ENCODE measurements at places on chromosomes 3 and 15.
A peak's percentile ranks its signal among the peaks of the same experiment; 100 is the strongest.

DNA sequence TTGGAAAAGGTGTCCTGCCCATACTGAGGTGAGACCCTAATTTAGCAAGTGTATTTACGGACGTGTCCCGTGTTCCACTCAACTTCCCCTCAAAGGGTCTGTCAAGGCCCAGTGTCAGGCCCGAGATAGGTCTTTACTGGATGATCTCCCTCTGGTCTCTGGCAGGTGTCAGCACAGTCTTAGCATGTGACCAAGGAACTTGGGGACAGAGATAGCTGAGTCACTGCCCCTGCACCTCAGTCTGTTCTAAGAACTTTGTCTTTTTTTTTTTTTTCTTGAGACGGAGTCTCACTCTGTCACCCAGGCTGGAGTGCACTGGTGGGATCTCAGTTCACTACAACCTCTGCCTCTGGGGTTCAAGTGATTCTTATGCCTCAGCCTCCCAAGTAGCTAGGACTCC is 32.1 kb upstream of the ALPK3 start:
- no peak for DNase-seq

- DNase-seq = no peak
These were observed 3.6 kb downstream of the OXSR1 start for GRCh38 chr3:38169027-38169317.

DNA sequence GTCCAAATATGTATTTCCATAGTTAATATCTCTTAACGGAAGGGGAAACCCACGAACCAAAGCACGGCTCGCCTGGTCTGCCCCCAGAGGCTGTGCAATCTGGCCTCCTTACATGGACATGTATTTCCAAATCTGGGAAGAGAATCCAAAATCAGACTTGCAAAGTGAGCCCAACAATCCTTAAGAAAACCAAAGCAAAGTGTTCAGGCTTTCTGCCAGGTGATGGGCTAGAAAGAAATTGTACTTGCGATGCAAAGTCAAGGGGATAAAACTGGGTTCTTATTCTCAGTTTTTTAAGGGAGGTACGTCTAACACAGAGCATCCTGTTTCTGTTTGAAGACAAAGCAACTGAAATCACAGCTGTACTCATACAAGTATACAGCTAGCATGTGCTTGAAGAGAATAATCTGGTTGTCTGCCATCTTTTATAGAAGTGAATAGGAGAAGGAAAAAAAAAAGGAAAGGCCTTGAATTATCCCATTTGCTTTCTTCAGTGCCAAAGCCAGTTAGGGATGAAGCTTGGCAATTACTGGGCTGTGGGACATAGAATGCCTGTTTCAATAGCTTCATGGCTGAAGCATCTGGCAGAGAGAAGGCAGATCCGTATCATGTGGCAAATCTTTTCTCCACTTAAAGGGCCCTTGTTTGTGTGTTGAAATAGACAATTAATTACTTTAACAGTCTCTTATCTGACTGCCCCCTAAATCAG is 48.4 kb downstream of the LRIG1 start:
- DNase-seq = no peak

DNA sequence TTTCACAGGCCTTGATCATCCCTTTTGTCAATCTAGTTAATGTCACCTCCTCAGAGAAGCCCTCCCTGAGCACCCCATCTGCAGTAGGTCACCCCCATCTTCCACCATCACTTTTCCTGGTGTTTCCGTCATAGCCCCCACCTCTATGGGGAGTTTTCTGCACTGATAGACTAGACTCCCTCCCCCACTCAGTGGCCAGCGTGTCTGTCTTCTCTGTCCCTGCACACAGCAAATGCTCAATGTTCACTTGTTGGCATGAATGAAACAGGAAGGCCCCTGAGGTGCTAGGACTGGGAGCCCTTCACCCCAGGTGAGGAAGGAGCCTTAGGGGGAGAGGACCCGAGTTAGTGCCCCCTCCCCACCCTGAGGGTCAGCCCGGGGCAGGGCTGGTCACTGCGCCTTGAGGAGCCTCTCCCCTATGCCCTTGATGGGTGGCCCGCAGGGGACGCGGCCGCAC is 15.8 kb upstream of the FANCD2 start:
- DNase-seq = peak; percentile 25

GRCh38 chr3:73839032-73839431 is 214.3 kb upstream of the PDZRN3 start:
- no peak for DNase-seq

DNA sequence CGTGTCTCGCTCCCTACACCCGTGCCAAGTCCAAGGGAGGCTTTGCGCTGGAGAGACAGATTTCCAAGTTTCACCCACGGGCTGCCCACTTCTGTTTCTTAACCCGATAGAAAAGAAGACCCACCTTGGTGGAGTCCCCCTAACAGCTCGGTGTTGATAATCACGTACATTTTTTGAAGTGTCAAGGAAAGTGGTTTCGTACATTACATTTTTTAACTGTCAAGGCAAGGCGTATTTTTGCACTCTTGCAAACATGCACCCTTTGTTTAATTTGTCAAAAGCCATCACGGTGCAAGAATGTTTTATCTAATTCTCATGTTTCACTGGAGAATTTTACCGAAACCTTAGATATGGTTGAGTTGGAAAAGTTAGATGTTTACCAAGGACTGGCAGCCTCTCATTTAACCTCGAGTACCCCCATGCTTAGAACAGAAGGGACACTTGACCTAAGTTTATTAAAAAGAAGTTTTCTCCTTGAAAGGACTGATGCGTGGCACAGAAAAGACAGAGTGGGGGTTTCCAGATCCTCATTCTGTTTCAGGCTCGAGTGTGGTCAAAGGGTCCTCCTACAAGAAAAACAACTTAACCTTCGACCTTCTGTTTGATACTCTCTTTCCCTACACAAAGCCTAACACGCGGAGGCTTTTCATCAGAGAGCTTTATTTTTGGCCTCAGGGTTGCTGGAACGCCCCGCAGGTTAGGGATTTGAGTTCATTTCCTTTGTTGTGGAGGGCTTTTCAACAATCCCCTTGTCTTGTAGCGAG is 882 bp downstream of the GXYLT2 start:
- DNase-seq = no peak

DNA sequence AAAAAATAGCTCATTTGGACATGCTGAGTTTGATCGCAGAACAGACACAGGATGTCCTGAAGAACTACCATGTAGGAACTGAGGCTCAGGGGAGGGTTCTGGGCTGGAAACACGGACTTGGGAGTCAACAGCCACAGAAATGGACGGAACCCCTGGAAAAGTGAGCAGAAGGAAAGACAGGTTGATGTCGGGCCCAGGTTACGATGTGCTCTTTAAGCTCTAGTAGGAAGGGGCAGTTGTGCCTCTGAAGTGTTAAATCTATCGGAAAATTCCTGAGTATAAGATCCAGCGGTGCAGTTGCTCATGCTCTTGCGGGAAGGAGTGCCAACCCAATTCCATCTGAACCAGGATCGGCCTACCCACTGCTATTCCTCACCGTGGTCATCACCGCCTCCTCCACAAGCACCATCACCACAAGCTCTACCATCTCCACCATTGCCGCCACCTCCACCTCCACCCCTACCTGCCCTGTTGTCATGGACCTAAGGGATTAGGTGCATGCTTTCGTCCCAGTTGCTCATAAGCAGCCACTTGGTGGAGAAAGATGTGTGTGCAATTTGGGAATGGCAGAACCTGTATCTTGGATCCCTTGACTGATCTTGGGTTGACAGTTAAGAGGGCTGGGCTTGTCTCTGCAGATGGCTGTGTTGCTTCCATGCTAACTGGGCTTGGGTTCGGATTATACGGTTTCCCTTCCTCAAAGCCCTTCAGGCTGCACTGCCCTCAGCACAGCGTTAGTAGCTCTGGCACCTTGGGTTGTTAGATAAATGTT is 108.5 kb downstream of the ASB7 start:
- no peak for DNase-seq

DNA sequence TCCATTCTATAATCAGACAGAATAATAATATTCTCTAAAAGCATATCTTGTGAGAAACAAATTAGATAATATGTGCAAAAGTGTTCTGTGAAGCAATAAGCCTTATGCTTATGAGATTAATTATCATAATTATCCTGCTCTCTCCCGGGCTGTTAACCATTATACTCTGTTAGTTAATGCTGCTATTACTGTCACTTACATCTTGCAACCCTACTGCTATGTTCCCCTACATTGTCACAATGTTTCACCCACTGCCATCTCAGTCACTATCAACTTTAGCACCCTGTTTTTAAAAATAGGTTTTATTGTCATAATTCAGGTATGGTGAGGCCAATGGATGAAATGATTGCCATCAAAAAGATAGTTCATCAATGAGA is 15.2 kb upstream of the KLHL24 start:
- DNase-seq = no peak

- no peak for DNase-seq
These were observed 7.2 kb downstream of the PLA1A start for GRCh38 chr3:119604878-119605277.

DNA sequence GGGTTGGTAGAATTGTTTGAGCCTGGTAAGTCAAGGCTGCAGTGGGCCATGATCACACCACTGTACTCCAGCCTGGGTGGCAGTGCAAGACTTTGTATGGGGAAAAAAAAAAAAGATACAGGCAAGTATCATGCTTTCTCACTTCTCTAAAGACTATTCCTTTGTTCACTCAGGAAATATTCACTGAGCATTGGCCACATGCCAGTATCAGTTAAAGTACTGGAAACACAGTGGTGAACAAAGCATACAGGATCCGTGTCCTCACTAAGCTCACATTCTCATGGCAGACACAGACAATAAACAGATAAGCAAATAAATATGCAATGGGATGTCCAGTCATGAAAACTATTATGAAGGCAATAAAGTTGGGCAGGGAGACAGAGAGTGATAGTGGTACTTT is 5.1 kb upstream of the MTHFS start:
- DNase-seq = no peak

GRCh38 chr3:157130467-157131251 is 29.3 kb downstream of the CCNL1 start:
- DNase-seq = peak; percentile 77

- no peak for DNase-seq
These were observed 88.7 kb upstream of the MRPL3 start for GRCh38 chr3:131591394-131592014.

DNA sequence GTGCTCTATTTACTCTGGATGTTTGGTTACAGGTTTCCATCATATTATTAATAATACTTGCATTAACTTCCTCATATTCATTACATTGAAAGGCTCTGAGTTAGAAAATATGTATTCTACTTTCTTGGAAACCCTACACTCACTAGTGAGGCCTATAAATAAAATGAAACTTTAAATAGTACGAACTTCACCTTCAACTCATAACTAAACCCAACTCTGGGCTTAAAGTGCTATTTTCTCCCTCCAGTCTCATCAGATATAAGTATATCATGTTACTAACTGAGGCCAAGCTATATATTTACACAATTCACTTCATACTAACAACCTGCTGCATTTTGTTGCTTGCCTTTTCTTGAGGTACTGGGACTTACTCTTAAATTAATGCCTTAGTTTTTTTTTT is 306.7 kb downstream of the TIGIT start:
- DNase-seq = no peak

DNA sequence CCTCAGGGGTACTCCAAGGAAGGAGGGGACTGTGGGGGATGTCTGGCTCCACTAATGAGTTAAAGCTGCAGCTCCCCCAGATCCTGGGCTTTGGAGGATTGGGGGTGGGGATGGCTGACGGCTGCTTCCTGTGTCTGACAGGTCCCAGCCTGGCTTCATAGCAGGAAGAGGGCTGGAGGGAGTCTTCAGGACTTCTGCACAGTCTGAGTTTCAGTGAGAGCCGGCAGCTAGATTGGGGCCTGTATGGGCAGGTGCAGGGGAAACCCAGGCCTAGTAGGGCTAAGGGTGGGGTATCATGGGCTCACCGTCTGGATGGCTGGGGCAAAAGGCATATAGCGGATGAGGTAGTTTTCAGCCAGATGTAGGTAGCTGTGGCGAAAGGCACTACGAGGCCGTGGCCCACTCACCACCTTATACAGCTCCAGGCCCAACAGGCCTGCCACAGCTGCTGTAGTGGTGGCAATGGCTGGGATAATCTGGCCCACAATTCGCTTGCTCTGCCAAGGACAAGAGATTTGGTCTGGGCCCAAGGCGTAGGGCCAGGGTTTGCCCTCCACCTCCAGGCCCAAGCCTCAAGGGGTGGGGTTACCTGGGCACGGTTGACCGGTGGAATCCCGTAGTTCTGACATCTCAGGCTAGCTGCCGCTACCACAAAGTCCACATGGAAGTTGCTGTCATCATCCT is 4.5 kb downstream of the INKA1 start:
- no peak for DNase-seq

- no peak for DNase-seq
These were observed 13.4 kb upstream of the HCN4 start for GRCh38 chr15:73382115-73382514.

GRCh38 chr3:131735544-131735943 is 232.8 kb upstream of the MRPL3 start:
- DNase-seq = no peak

DNA sequence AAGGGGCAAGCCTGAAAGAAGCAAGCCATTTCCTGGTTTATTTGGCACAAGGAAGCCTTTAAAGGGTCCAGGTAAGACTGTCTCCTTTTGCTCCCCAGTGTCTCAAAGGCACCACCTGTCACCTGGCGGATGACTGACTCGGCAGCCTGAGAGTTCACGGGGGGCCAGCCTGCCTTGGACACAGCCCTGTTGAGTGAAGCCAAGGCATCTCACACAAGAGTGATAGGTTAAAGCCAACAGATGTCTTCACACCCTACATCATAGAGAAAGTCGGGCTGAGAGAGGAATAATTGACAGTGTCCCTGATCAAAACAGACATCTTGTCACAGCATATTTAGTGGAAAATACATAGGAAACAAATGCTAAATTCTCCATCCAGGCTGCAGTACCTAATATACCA is 28.2 kb upstream of the LIPC start:
- DNase-seq = no peak

- no peak for DNase-seq
These were observed 84.3 kb downstream of the ADAMTS7 start for GRCh38 chr15:78726870-78727551.

- no peak for DNase-seq
These were observed 65.4 kb downstream of the AQP9 start for GRCh38 chr15:58203537-58203936.

DNA sequence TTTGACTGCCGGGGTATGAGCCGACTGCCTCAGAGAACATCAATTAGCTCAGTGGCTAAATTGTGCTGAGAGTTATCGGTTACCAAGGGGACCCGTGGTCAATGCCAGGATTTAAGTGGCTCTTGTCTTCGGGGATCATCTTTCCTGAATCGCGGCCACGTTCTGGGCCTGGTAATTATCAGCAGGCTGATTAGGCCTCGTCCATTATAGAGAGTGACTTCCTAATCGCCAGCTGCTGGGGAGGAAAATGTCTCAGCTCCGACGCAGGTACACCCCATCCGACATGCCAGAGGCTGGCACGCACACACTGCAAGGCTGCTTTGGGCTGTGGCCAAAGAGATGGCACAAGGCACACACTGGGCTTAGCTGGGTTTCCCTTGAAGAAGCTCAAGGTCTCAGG is 10.6 kb downstream of the TRH start:
- DNase-seq = no peak

DNA sequence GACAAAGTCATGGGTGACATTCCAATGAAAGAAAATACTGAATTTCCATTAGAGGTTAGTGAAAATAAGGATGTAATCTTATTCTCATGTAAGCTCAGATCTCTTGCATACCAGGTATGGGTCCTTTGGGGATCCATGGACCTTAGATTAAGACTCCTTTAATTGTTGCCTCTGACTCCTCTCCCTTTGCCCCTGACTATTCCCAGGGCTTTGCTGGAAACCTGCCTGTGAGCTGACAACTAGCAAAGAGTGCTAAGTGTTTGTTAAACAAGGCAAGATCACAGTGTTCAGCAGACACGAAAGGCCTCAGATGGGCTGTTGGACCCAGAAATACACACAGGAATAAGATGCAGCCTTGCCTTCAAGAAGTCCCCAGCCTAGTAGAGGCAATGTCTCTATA is 32.1 kb downstream of the ACKR2 start:
- DNase-seq = no peak

GRCh38 chr3:76078101-76078500 is 292.8 kb upstream of the ZNF717 start:
- no peak for DNase-seq

All from activated T-cell treated with anti-CD3 and anti-CD28 coated beads, Interleukin-2, amount 50 U/mL, for 1 hour (primary cell).